ENCODE measurements at places on chromosomes 7 and 10.

DNA sequence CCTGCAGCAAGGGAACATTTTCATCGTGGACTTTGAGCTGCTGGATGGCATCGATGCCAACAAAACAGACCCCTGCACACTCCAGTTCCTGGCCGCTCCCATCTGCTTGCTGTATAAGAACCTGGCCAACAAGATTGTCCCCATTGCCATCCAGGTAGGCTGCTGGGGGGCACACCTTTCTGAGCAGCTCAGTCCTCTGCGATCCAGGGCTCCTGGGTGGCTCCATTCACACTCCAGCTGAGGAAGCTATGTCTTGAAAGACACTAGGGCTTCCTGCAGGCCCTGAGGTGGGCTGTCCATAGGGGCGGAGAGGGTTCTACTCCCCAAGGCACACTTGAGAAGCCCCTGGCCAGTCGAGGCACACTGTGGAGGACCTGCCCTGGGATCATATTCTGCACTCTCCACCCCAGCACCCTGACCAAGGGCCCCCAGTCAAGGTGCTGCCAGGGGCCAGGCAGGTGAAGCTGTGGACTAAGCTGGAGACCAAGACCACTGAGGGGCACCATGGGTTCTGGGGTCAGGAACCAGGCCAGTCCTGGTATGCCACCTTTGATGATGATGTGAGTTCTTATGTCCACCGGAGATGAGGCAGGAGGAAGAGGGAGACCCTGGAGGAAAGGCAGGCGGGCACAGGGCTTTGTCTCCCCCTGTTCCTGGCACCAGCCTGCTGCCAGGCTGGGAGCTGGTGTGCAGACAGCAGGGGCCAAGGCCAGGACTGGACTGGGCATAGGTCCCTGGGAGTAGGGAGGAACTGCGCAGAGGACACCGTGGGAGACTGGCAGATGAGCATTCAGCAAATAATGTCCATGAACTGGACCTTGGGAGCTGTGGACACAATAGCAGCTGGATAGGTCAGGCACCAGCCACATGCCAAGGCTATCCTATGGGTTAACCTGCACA is 54.8 kb downstream of the ALOX5 start:
- DNase-seq, result no peak

- no peak for DNase-seq
Observed at GRCh38 chr10:7571981-7572380, 94.8 kb downstream of the ITIH5 start.

DNA sequence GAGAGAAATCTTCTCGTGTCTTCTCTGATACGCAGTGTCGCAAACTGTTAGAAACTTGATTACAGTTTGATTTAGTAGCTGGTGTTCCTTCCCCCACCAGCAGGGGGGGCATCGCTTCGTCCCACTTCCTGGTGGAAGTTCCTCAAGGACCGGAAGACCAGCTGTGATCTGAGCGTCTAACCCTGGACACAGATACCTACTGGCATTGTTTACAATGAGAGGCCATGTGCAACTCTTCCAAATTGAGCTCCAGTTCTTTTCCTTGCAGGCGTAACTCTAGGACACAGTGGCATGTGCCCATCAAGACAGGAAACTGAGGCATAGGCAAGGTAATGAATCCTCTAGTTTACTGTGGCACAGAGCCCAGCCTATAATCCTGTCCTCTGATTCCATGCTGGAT is 219.0 kb downstream of the CCDC3 start:
- no peak for DNase-seq

GRCh38 chr7:18402488-18403183 is 92.9 kb upstream of the HDAC9 start:
- DNase-seq, result no peak

- DNase-seq, result no peak
Observed at GRCh38 chr7:89477991-89478390, 676.3 kb upstream of the STEAP1 start.

DNA sequence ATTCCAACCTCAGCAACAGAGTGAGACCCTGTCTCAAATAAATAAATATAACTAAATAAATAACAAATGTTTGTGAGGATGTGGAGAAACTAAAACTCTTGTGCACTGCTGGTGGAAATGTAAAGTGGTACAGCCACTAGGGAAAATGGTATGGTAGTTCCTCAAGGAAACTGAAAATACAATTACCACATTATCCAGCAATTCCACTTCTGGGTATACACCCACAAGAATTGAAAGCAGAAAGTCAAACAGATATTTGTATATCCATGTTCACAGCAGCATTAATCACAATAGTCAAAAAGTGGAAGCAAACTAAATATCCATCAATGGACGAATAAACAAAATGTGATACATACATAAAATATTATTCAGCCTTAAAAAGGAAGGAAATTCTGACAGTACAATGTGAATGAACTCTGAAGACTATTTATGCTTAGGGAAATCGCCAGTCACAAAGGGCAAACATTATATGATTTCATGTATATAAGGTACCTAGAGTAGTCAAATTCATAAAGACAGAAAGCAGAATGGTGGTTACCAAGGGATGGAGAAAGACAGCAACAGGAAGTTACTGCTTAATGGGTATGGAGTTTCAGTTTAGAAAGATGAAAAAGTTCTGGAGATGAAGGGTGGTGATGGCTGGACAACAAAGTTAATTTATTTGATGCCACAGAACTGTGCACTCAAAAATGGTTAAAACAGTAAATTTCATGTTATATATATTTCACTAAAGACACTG is 9.8 kb downstream of the ARHGAP12 start:
- DNase-seq, result no peak

DNA sequence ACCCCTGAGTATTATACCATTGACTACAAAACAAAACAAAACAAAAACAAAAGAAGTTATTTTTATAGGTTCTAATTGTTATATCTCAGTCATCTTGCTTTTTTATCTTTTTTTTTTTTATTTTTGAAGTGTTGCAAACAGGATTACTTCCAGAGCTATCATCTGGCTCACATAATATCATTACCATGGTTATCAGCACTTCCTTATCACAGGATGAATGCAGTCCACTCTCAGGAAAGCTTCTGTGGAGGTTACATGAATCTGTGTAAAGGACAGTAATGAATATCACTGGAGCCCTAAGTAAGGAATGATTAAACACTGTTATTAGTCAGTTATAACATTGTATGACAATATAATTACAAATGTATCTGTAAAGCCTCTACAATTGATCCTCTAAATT is 451.5 kb downstream of the PLXDC2 start:
- DNase-seq, result no peak

DNA sequence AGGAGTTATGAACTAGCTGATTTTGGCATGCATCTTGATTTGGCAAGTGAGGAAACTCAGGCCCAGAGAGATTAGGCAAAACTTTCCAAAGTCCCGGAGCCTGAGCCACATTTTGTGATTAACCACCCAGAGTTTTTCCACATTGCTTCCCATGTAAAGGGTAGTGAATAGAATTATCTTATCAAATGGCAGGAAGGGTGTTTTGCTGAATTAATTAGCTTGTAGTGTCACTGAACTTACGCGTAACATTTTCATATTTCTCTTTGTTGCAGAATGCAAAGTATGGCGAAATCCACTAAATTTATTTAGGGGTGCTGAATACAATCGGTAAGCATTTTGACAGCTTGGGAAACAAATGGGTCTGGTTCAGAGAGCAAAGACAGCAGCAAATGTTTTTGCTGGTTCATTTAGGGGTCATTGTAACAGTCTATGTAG is 176.2 kb downstream of the ST7 start:
- no peak for DNase-seq

GRCh38 chr7:121604627-121605316 is 208.7 kb upstream of the FAM3C start:
- DNase-seq, result no peak

DNA sequence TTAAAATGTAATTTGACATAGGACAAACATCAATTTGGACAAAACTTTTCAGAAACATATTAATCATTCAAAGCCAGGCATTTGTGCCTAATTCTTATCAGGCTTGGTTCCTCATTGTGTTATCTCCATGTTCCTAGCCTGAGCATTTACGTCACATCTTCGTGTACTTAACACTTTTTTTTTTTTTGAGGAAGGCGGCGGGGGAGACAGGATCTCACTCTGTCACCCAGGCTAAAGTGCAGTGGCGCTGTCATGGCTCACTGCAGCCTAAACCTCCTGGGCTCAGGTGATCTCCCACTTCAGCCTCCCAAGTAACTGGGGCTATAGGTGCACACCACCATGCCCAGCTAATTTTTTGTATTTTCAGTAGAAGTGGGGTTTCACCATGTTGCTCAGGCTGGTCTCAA is 19.8 kb downstream of the HNRNPA2B1 start:
- no peak for DNase-seq

DNA sequence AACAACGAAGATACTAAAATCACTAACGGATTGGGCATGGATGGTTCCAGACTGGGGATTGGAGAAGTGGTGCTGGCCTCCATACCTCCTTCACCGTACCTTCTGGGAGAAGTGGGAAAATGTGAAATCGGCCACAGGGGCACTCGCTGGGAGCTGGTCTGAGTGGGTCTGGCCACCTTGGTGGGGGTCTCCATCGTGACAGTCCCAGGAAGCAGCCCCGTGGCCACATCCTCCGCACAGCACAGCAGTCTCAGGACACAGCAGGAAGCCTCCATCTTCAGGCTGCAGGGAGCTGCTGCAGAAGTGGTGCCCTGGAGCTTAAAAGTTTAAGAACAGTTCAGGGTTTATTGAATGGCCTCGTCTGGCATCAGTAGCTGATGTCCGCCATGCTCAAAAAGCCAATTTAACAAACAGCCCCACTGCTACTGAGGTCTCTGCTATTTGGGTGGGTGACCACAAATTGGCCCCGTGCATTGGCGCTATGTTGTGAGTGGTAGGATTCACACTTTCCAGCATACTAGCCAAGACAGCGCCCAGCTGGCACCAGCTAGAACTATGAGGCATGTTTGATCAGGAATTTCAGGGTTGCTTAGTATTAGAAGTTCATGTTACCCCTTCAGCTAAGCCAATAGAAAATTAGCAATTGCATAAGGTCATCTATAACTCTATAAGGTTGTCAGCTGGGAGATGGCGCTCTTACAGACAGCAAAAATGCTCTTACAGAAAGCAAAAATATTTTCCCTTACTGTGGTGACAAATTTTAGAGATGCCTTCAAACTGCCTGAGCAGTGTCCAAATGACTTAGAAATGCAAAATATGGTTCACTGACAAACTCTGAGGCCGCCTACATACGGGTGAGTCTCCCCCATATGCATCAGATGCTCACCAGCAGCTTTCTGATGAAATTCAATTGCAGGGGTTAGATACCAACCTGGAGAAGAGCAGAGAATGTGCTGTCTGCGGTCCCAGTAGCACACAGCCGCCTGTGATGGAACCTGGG is 17.0 kb downstream of the PKD1L1 start:
- DNase-seq, result no peak

- no peak for DNase-seq
Observed at GRCh38 chr7:46970476-46970875, 611.4 kb downstream of the TNS3 start.

GRCh38 chr7:41637049-41637448 is 65.8 kb downstream of the INHBA start:
- no peak for DNase-seq

DNA sequence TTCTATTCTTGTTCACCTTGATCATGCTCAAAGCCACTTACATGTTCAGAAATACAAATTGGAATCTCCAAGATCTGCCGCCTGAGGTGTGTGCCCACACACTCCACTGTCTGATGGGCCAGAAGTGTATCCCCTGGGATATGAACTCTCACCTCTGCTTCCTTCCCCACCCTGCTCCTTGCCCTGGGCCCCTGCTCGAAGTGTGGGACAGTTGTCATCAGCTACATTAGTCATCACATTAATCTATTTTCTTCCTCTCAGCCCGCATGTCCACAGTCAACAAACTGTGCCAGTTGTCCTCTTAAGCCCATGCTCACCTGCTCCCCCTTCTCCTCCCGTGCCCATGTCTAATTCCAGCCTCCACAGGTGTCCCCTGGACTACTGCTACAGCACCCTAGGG is 154.7 kb downstream of the PTPN20 start:
- no peak for DNase-seq
